Retina (tissue), 1 donor: ENCODE measurements at places on chromosomes 16 and 17.

GRCh38 chr17:15409721-15410250 lies 57.6 kb downstream of the CDRT4 start:
- DNase-seq, result peak; percentile 29

- no peak for DNase-seq
Observed at GRCh38 chr16:74591876-74592650, 14.9 kb downstream of the GLG1 start.

DNA sequence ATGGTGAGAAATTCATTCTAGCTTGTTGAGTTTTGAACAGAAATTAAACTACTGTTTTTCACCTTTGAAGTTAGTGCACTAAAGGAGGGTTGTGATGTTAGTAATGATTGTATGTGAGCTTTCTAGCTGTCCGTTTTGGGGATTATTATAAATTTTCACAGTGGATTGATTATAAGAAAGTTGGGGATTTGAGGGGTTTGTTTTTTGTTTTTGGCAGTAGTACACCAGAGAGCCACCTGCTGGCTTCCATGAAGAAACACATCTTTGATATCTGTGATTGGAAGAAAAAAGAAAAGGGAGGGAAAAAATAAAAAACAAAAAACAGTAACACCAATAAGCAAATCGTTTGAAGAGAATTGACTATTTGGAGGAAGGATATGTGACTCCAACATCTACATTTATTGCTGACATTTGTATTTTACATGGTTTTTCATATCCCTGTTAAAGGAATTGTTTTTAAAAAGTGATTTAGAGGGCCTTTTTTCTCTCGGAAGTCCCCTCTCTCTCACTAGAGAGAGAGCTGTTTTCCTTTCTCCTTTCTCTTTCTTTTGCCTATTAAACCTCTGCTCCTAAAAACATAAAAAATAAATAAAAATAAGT lies 1469.5 kb upstream of the GOT2 start:
- DNase-seq, result no peak

DNA sequence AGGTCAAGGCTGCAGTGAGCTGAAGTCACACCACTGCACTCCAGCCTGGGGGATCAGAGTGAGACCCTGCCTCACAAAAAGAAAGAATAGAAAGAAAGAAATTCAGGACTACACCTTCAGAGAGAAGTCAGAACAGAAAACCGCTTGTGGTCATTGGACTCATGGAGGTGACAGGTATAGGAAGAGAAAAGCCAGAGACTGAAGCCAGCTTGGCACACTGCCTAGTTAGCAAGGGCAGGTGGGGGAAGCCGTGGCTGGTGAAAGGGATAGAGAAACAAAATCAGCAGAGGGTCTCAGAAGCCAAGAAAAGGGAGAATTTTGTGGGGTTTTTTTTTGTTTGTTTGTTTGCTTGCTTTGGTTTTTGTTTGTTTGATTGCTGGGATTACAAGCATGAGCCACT lies 32.9 kb upstream of the SKAP1 start:
- DNase-seq, result no peak

GRCh38 chr17:74547736-74548135 lies 1.8 kb upstream of the CD300C start:
- no peak for DNase-seq

DNA sequence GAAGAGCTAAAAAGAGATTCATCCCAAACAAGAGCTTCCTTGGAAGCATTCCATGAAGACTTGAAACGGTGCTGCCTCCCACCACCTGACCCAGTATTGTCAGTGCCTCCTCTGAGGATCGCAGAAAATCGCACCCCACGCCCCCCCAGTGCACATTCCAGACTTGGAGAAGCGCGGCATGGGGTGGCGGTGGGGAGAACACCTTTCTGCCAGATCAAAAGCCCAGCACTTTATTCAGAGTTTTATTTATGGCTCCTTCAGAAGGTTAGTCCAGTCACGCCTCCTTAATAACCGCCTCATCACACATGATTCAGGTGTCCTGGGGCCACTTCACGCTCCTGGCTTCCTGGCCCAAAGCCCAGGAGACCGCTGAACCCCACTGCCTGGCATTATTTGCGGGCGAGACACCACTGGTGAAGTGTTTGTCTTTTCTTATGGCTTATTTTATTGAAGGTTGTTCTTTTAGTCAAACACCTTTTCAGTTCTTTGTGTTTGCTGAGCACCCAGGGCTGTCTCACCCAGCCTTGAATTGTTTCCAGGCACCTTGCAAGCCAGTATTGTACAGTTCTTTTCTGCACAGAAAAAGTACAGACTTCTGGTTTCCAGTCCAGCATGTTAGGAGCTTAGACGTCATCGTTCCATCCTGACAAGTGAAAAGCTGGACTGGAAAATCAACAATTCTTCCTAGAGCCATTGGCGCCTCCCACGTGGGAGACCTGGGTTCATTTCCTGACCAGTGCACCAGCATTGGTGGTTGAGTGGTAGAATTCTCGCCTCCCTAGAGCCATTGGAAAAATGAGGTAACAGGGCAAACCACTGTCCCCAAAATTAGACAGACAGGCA lies 79.6 kb upstream of the CACNG5 start:
- DNase-seq, result no peak

DNA sequence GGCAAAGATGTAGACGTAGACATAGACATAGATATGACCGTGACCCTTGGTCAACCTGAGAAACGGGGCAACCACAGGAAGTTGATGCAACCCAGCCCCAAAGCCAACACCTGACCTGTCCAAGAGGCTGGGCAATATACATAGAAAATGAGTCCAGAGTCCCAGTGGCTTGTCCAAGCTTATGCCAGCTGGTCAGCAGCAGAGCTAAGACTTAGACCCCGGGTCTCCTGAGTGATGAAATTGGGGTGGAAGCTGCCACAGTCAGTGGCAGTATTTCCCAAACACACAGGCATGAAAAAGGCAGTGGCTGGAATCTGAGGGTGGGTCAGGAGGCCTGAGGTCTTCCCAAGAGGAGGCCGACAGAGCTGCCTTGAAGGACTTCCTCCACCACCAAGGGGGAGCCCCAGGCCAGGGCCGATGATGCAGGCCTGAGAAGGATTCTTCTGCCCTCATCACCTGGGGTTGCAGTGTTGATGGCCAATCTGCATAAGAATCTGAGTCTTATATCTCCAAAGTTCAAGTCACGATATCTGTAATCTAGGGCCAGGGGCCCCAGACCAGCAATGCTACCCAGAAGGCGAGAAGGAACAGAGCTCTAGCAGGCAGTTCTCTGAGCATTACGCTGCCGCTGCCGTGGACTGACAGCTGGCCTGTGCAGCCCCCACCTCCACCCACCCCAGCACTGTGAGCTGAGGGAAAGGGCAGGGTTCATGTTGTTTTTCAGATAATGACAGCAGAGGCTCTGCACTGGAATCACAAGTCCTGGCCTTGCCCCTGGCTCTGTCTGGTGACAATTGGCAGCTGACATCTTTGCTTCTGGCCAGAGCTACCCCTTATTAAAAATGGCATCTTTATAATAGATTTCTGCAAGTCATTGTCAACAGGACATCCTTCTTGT lies 72.7 kb downstream of the GNAO1 start:
- peak; percentile 64 for DNase-seq

GRCh38 chr16:4852221-4852872 lies 5.1 kb downstream of the UBN1 start:
- no peak for DNase-seq

DNA sequence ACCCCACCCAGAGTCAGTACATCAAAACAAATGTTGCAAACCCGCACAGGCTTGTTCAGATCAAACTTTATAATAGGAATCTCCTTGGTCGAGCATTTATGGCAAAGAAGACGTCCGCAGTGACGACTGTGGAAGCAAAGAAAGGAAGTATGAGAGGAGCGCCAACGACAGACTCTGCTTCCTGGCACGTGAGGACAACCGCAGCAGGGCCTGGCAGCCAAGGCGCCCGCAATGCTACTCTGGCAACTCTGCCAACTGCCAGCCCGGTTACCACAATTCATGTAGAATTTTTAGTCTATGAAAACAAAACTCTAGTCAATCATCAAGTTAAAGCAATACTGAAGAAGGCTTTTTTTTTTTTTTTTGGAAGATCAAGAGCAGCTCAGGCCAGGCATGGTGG lies 24.8 kb downstream of the CYB5D2 start:
- DNase-seq, result no peak

DNA sequence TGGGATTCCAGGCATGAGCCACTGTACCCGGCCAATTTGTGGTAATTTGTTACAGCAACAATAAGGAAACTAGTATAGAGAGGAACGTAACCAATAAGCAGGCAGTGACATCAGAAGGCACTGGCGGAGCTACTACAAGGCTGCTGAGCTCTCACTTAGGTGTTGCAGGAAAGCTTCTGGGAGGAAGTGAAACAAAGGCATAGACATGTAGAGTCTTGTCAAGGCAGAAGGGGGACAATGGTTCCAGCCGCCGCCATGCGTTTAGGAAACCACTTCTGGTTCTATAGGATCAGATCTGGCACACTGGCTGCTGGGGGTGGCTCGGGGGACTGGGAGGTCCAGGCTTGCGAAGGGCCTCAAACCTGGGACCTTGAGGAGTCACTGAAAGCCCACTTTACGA lies 9.4 kb upstream of the CPSF4L start:
- DNase-seq, result no peak

GRCh38 chr17:20032636-20033035 lies 23.5 kb downstream of the SPECC1 start:
- DNase-seq, result no peak

- DNase-seq, result no peak
Observed at GRCh38 chr17:40315678-40316570, 6.9 kb downstream of the RARA start.

DNA sequence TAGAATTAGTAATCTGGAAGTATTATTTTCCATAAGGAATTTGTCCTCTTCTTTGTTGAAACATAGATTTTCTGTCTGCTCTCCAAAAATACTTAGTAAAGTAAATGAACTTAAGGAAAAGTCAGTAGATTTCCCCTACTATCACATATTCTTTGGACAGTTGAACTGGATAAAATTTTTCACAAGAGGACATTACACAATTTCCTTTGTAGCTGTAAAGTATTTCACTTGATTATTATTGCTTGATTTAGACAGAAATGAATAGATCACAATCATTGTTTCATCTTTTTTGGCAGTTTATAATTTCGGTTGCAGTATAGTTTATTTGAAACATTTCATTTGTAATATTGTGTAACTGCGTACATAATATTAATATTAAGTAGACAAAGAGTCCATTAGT lies 12.5 kb downstream of the CYB5B start:
- DNase-seq, result no peak

- no peak for DNase-seq
Observed at GRCh38 chr17:6023036-6023831, 46.9 kb upstream of the WSCD1 start.

DNA sequence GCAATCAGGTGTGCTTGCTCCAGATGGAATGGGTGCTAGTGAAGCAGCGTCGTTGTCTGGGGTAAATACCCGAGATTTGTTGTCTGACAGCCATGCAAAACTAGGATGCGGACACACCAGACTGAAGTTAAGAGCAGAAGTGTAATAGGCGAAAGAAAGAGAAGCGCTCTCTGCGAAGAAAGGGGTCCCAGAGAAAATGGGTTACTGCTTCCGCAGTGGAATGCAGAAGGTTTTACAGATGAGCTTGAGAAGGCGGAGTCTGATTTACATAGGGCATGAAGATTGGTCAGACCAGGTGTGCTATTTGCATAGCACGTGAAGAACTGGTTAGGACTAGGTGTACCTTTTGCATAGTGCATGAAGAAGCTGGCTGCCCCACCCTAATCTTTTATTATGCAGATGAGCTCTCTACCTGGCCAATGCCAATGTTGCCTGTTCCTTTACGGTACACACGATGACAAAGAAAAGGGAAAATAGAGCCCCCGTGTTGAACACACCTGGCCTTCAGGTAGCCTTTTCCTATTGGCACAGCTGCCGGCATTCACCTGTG lies 32.0 kb upstream of the SNN start:
- DNase-seq, result no peak

DNA sequence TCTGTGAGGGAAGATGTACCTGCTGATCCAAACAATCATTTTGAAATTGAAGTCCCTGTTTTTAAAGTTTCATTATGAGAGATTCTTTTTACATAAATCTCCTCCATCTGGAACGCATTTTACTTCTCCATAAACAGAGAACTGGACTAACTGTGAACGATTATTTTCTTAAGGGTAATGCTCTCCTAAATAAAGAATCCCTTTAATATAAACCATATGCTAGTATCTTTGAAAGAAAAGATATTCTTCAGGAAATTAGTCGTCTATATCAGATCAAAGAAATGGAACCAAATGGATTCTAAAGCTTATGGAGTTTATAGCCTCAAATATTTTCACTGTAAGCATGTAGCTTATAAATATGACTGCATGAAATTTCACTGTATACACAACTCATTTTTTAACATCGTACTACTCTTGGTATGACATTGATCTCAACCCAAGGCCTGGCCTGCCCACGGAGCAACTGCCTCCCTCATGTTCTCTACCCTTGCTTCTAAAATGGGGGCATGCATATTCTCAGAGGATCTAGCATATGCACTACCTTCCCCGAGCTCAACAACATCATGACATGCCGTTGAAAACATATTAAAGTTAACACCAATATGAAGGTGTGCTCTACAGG lies 66.4 kb downstream of the MYH10 start:
- no peak for DNase-seq

GRCh38 chr17:81419886-81420768 lies 24.9 kb downstream of the BAHCC1 start:
- no peak for DNase-seq

DNA sequence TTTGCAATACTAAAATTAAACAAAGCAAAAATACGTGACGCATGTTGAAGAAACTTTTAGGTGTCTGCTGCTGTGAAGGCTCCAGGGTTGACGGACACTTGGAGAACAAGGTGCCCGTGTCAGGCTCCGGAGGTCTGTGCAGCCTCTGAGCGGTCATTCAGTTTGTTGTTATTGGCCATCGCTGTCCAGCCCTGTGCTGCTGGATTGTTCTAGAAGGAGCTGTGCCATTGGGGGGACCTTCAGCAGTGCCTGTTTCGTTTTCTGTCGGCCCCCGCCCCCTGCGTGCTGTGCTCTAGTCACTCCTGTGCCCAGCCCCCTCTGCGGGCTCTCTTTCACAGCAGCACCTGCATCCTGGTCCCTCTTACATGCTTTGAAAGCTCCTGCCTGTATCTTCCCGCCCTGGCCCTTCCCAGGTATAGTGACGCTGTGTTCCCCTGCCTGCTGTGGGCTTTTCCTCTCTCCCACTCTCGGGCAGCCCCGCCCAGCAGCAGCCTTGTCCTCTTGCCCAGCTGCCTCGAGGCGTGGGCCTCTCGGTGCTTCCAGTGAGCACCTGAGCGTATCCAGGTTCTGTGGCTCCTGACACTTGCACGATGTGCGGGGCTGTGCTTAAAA lies 50.7 kb downstream of the RNF213 start:
- DNase-seq, result no peak

- no peak for DNase-seq
Observed at GRCh38 chr16:10870137-10870776, 6.7 kb upstream of the CIITA start.
